Omental fat pad (tissue), 4 donors: ENCODE measurements at places on chromosomes 6 and 20.
A peak's percentile ranks its signal among the peaks of the same experiment; 100 is the strongest.

- no peak for DNase-seq
Observed at GRCh38 chr6:135657207-135657606, 159.7 kb upstream of the AHI1 start.

DNA sequence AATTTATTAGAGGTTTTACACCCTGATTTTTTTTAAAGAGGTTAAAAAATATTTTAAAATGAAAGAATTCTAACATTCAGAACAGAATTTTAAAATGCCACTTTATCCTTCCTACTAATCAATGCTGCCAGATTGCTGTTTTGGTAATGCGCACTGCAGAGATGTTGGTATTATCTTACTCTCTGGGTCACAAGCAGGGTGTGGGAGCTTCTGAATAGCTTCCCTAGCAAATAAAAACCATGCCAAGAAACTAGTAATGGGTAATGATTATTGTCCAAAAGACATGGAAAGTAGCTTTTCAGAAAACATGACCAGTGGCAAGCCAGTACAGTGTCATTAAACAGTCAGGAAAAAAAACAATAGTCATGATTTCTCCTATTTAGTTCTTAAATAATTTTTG, 205.4 kb downstream of the TPBG start:
- no peak for DNase-seq

GRCh38 chr20:23666189-23666588, 22.6 kb downstream of the CST4 start:
- no peak for DNase-seq

DNA sequence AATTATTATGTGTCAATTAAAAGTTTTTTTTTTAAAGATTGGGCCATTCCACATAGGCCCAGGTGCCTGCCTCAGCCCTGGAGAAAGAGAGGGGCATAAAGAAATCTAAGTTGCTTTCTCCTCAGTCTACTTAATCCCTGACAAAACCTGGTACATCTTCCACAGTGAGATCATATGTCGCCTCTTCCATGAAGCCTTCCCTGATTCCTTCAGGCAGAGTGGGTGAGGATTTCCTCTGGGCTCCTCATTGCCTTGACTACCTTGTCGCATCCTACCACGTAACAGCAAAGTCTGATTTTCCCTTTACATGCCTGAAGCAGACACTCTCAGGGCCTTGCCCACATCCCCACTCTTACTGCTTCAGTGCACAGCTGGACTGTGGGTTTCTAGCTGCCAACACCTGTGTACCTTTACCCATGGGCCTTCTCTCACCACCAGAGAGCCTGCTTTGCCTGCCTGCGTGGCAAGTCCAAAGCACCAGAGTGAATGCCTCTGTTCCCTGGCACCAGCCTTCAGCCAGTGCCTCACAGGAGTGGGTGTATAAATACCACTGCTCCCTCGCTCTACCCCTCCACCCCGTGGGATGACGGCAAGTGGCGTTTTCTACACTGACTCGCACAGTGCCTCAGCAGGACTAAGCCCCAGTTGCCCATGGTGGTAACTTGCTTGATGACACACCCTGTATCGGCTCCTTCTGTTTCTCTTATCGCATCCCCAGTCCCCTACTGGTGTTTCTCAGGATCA, 68.0 kb downstream of the EYA2 start:
- DNase-seq = no peak

DNA sequence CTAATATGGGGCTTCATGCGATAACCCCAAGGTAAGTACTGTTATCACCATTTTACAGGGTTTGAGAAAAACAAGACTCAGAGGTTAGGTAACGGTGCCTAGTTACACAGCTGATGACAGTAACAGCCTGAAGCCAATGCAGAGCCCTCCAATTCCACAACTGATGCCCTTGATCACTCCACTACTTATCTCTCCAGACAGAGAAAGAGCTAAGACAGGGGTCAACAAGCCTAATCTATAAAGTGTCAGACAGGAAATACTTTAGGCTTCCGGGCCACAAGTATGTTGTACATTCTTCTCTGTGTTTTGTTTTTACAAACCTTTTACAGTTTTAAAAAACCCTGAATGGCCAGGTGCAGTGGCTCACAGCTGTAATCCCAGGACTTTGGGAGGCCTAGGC, 50.9 kb downstream of the MAP7 start:
- DNase-seq = no peak

GRCh38 chr20:47544240-47544639, 42.6 kb downstream of the NCOA3 start:
- no peak for DNase-seq

- no peak for DNase-seq
Observed at GRCh38 chr6:63441266-63441956, 121.6 kb upstream of the LGSN start.

GRCh38 chr6:122810189-122810588, 21.1 kb downstream of the SMPDL3A start:
- no peak for DNase-seq

DNA sequence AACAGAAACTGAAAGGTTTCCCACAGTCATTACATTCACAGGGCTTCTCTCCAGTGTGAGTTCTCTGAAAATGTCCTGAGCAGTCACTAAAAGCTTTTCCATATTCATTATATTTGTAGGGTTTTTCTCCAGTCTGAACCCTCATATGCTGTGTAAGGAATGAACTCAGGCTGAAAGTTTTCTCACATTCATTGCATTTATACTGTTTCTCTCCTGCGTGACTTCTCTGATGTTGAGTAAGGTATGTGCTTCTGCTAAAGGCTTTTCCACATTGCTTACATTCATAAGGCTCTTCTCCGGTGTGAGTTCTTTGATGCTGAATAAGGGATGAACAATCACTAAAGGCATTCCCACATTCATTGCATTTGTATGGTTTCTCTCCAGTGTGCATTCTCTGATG, 29.8 kb upstream of the ZNF391 start:
- no peak for DNase-seq

DNA sequence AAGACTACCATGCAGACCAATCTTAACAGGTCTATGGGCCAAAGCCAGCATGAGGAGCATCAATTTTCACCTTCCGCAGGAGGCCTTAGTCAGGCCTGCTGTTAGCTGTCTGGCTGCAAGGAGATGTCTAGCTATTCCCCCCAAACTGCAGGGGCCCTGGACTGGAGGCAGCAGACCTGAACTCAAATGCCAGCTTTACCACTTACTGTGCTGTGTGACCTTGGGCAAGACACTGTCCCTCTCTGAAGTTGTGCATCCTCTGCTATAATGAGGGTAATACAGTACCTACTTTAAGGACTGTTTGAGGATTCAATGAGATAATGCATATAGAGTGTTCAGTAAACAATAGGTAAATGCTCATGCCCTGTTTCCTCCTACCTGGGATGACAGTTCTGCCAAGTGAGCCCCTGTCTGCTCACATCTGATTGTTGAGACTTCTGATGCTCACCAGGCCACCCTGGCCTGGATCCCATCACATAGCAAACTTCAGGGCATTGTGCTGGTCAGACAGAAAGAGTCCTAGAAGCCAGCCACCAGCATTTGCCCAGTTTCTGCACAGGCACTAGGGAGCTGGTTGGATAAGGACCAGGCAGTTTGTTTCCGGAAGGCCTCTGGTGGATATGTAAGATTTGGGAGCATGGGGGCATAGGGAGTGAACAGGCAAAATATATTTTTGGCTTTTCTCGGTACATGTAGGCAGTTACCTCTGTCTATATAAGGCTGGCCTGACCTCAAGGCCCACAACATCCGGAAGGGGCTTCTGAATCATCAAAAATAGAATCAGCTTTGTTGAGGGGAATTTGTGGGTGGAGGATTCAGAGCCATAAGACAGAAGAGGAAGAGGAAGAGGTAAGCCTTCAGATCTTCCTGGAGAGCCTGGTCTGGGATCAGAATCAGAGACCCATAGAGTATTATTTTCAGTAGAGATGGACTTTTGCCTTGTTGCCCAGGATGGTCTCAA, 2.3 kb upstream of the OCSTAMP start:
- no peak for DNase-seq

DNA sequence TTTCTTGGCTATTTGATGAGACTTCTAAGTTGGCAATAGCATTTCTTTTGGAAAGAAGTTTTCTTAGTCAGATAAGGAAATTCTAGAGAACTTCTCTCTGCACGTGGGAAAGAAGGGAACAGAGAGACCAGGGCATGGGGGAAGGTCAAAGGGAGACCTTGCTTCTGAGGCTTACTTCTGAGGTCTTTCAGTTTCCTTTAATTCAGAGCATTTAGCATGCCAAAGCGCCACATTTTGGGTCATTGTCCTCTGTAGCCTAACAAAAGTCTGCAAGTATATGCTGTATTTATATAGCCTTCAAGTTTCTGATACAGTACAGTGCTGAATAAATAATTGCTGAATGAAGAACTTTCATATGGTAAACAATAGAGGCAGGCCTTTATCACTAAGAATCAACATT, 95.6 kb downstream of the SAMD3 start:
- DNase-seq = no peak

GRCh38 chr6:43395776-43396175, 26.3 kb upstream of the ZNF318 start:
- no peak for DNase-seq

- DNase-seq = no peak
Observed at GRCh38 chr20:23534801-23535593, 33.3 kb downstream of the CST9L start.

GRCh38 chr6:111282515-111282914, 195.2 kb downstream of the SLC16A10 start:
- DNase-seq = no peak

- DNase-seq = no peak
Observed at GRCh38 chr6:31216208-31216898, 45.9 kb upstream of the POU5F1 start.

DNA sequence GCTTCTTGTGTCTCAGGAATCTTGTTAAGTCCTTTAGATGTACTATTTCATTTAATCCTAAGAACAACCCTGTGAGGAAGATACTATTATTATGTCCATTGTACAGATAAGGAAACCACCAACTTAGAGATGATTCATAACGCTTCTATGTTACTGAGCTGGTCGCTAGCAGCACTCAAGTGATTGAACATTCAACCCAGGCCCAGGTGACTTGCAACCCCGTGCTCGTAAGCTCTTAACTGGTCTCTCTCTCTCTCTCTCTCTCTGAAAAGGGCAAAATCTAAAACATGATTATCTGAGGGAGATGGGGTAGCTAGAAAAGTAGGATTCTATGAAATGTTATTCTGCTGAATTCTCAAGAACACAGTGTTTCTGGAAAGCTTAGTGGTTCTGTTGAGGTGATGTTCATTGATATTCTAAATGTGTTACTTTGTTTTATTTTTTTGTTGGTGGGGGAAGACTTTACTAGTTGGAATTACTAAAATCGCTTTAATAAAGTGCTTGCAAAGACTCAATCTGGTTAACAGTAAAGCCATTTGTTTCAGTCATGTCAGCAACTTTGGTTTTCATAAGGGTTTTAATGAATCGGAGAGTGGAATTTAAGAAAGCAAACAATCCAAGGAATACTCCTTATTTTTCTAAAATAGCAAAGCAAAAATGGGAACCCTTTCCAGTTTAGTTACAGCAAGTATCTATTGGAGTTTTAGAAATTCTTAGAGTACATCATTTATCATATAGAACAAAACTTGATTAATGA, 265.0 kb upstream of the TAB2 start:
- no peak for DNase-seq

GRCh38 chr6:51675922-51676275, 411.5 kb downstream of the PKHD1 start:
- no peak for DNase-seq

DNA sequence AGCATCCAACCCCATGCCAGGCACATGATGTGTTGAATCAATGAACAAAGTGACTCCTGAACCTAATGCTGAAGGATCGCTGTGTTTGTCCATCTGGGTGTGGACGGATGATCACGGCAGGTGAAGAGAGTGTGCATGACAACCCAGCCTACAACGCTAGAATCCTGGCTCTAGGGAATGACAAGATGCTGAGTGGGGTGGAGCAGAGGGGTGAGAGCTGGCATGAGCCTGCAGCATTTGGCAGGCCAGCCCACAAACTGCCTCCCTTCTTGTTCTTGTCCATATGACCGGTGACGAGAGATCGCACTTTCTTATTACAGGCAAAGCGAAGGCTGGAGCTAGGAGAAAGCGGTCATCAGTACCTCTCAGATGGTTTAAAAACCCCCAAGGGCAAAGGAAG, 54.7 kb upstream of the CDKAL1 start:
- DNase-seq = no peak

DNA sequence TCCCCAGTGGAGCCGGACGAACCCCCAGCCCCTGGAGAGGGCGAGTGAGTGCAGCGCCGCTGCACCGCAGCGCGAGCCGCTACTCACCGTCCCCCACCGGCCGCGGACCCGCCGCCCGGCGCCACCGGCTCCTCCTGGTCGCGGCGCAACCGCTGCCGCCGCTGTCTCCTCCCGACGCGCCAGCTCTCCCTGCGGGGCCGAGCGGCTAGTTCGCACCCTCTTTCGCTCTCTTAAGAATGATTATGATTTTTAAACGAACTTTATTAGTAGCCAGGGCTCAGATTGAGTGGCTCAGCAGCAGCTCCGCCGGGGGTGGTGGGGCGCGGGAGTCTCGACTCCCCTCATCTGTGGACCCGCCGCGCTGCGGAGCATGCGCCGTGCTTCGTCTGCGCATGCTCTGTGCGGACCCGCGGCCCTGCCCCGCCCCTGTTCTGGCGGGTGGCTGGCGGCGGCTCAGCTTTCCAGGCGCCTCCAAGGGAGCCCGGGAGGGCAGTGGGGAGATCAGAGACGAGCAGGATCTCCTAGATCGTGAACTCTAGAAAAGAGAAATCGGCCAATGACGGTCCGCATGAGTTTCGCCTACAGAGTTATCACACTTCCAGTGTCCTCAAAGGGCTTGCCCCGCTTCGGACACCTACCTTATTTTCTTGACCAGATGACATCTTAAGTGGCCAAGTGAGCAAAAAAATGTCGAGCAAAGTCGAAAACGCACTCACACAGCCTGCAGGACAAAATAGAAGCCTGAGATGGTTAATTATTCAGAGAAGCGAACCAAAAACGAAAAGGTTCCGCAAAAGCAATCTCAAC, at the start of gene RAB23:
Gene RAB23 (minus strand): TSS at position 372 of the 807 bp plus-strand sequence. CDS start 11,927 bp downstream, outside the sequence.
- DNase-seq = peak; percentile 54

- DNase-seq = no peak
Observed at GRCh38 chr6:148805777-148806176, 58.9 kb downstream of the UST start.

- no peak for DNase-seq
Observed at GRCh38 chr20:45886590-45887345, 654 bp downstream of the SPATA25 start.

DNA sequence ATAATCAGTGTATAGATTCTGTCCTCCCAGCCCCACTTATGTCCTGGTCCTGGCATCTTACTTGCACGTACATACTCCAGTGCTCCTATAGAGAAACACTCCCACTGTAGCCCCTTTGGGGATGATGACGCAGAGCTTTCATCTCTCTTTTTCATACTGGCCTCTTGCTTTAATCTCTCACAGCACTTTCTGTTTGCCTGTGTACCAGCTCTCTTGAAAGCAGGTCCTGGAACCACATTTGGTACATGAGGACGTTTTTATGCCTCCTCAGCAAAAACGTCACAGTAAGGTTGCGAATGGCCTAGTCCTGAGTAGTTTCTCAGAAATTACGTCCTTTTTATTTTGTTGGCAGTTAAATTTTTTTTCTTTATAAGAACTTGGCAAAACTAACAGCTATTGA, 10.8 kb downstream of the L3MBTL3 start:
- no peak for DNase-seq
